Hematopoietic multipotent progenitor cell treated with erythropoietin and hydrocortisone succinate and interleukin-3 and kit ligand, for 4 days (in vitro differentiated cells): ENCODE measurements at places on chromosomes 1 and 21.

- no peak for DNase-seq
Observed at GRCh38 chr21:37528150-37528937, 161.8 kb downstream of the DYRK1A start.

DNA sequence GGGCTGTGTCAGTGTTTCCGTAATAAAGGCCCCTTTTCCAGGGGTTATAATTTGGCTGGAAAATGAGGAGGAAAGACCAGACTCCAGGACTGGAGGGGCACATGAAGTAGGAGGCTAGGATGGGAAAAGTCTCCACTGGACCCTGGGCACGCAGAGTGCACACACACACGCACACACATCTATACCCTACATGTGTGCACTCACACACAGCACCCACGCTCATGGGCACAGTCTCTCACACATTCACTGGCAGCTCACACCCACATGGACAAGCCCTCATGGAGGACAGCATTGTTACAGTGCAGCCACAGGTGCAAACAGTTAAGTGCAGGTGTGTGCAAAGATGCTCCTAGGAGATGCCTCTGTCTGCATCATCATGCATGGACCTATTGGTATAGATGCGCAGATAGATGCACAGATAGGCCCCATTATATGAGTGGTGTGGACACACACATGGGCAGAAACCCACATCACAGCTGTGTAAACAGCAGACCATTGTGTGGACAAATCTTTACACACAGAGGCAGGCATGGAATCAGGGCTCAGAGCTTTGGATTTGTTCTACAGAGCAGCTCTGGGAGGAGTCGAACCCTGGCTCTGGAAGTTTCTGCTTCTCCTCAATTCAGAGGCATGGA is 9.1 kb upstream of the RUNX3 start:
- DNase-seq: no peak

DNA sequence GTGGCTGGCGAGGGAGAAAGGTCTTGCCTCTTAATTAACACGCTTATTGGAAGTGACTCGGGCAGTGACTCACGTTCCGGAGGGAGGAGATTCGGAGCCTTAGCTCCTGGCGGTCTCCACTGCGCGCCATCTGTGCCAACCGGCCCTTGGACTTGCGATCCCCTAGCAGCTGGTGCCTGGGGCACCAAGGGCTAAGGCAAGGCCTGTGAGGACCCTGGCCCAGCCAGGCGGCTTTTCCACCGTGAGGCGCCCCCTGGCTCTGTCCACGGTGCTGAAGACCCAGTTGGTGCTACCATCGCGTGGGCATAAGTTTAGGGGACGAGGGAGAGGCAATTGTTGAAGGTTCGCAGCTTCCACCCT is 1.3 kb upstream of the SYT6 start:
- DNase-seq: peak; percentile 50

GRCh38 chr1:14947421-14947820 is 206.1 kb upstream of the TMEM51 start:
- DNase-seq: no peak
